RWPE1 (cell line): ENCODE measurements at places on chromosomes 3 and 15.

DNA sequence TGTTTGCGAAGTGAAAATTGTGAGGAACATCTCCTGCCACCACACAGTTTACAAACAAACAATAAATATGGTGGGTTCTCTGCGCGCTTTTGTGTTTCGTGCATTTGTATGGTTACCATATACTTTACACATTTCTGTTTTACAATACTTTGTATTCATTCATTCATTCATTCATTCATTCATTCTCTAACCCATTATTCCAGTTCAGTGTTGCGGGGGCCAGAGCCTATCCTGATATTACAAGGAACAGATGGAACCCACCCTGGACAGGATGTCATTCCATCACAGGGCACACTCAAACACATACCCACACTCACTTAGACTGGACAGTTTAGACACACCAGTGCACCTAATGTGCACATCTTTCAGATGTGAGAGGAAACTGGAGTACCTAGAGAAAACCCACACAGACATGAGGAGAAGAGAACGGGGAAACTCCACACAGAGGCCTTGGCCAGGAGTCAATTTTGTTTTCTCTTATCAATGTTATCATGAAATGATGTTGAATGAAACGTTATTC lies 160.5 kb downstream of the FNDC3B start:
- no peak for DNase-seq

GRCh38 chr3:152780553-152780952 lies 54.4 kb upstream of the P2RY1 start:
- peak; percentile 6 for DNase-seq

- DNase-seq, result no peak
These were observed 18.8 kb downstream of the EIF5A2 start for GRCh38 chr3:170889630-170890029.

DNA sequence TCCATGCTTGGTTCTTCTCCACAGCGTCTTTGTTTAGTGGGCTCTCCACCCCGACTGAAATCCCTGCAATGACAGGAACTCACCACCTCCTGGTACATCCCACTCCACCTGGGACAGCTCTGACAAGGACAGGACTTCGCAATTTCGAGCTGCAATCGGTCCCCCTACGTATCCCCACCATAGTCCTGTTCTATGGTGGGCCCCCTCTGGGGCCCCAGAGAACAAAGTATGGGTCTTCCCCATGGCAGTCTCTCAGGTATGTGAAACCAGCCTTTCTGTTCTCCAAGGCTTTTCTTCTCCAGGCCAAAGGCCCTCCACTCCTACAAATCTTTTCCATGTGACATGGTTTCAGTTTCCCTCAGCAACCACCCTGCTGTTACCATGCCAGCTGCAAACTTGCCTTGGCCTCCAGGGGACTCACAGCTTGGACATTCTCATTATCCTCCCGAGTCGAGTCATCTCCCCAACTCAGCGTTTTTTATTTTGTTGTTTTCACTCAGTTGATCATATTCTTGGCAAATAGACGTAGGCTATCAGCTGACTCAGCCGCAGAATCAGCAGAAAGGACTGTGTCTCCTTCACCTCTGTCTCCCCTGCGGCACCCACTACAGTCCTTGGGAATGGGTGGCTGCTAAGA lies 233.3 kb downstream of the OPA1 start:
- DNase-seq, result no peak

GRCh38 chr3:194328053-194328657 lies 23.0 kb downstream of the CPN2 start:
- peak; percentile 75 for DNase-seq

GRCh38 chr3:48832684-48833083 lies 15.0 kb downstream of the PRKAR2A start:
- no peak for DNase-seq

GRCh38 chr15:39512643-39513042 lies 68.2 kb upstream of the THBS1 start:
- DNase-seq, result no peak
